Effector CD8-positive, alpha-beta T cell (primary cell): ENCODE measurements at places on chromosomes 3 and 15.

DNA sequence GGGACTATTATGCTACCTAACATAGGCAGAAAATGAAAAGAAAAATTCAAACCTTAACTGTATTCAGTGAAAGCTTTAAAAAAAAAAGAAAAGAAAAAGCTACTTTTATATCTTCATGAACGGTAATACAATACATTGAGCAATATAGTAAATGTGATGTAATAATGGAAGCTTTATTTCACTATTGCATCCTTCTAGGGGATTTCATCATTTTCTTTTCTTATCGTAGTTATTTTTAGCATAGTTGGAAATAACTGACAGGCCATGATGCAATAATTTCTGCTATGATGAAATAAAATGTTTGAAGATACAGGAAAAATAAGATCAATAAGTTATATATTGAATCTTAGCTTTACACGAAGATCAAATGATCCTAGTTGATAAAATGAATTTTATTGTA lies 40.3 kb upstream of the ZCWPW2 start:
- no peak for DNase-seq

DNA sequence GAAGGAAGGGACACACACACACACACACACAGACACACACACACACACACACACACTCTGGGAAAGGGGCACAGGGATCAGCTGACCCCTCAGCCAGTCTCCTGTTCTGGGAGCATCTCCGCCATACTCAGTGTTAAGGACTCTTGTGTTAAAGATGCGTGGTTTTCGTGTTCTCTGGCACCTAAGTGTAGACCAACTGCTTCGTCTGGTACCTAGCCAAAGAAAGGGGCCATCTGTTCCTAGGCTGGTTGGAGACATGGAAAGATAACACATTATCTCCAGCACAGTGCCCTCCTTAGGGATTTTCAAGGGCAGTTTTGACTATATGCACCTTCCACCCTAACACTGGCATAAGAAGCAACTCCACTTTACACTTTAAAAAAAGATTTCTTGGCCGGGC lies 65.1 kb downstream of the EPHB1 start:
- DNase-seq, result no peak

DNA sequence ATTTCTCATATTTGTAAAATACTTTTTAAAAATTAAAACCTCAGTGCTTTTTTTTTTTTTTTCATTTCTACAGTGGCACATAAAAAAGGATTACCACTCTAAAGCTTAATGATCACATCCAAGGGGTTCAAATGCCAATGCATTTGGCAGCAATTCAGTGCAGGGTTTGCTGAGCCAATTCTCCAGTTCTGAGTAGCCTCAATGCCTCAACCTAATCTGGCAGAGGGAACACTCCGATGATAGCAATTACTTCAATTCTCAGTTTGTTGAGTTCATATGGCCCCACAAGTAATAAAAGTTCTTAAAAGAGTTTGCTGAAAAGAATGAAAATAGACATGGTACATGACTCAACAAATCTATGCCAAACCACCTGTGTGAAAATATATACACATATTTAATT lies 79.3 kb upstream of the RBMS3 start:
- DNase-seq, result no peak

DNA sequence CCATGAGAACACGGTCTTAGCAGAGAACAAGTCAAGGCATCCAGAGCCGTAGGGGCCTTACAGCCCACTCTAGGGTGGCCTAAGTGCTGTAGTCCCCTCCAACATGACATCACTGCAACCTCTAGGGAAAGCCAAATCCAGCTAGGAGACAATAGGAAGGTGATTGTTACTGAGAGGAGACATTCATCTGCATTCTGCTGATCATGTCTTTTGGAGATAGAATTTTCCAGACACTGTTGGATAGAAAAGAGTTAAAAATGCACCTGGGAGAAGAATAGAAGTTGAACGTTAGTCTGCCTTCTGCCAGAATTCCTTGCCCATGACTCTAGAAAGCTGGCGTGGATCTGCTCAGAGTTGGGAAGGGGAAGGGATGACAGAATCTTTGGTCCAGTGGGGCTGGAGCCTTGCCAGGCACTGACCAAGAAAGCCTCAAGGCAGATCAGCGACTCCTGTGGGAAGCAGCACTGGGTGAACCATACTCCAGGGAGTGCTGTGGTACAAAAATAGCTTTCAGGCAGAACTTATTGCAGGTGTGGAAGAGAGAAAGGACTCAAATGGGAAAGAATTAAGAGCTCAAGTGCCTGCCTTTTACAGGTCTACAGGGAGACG lies 44.8 kb upstream of the RAF1 start:
- no peak for DNase-seq
